Activated CD8-positive, alpha-beta T cell treated with anti-CD3 and anti-CD28 coated beads, Interleukin-2, amount 10 ng/mL, durations not matched to agents 7 days and 5 days (primary cell): ENCODE measurements at places on chromosomes 11 and 22.

DNA sequence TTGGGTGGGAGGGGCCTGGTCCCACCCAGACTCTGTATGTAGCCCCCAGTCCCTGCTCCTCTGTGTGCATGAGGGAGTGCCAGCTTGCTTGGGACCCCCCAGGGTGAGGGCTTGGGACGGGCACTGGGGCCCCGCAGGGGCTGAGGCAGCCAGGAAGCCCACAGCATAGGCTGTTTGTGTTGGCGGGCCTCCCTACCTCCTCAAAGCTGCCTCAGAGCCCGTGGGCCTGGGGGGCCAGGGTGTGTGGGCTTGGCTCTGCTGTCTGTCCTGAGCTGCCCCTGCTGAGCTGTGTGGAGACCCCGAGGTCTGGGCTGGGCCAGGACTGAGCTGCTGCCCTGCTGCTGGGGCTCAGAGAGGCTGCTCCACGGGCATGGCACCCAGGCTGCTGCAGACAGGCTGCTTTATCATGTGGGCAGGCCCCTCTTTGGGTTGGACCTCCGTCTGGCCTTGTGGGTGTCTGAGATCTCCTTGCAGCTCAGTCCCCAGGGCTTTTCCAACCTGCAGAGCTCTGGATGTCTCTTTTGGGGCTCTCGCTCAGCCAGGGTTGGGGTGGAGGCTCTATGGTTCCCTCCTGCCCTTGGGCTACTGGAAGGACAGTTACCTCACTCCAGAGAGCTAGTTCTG is 3.3 kb downstream of the TSPAN4 start:
- DNase-seq, result no peak

- DNase-seq, result no peak
Observed at GRCh38 chr11:23166376-23166775, 306.1 kb upstream of the CCDC179 start.

DNA sequence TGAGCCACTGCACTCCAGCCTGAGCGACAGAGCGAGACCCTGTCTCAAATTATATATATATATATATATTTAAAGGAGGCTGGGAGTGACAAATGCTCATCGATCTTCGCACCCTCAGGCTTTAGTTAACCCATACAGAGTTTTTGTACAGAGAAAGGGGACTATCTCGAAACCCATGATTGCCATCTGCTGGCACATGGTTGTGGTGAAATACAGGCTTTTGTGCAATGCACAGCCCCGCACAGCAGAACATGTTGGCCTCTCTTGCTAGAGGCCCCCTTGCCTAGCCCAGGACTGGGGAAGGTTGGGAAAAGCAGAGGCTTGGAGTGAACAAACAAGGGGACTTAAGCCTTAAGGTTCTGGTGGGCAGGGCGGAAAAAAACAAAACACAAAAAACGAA is 3.6 kb downstream of the MYBPC3 start:
- DNase-seq, result peak; percentile 29

- no peak for DNase-seq
Observed at GRCh38 chr22:30603801-30604200, 3.2 kb upstream of the TCN2 start.

GRCh38 chr11:23124249-23124648 is 264.0 kb upstream of the CCDC179 start:
- DNase-seq, result no peak

DNA sequence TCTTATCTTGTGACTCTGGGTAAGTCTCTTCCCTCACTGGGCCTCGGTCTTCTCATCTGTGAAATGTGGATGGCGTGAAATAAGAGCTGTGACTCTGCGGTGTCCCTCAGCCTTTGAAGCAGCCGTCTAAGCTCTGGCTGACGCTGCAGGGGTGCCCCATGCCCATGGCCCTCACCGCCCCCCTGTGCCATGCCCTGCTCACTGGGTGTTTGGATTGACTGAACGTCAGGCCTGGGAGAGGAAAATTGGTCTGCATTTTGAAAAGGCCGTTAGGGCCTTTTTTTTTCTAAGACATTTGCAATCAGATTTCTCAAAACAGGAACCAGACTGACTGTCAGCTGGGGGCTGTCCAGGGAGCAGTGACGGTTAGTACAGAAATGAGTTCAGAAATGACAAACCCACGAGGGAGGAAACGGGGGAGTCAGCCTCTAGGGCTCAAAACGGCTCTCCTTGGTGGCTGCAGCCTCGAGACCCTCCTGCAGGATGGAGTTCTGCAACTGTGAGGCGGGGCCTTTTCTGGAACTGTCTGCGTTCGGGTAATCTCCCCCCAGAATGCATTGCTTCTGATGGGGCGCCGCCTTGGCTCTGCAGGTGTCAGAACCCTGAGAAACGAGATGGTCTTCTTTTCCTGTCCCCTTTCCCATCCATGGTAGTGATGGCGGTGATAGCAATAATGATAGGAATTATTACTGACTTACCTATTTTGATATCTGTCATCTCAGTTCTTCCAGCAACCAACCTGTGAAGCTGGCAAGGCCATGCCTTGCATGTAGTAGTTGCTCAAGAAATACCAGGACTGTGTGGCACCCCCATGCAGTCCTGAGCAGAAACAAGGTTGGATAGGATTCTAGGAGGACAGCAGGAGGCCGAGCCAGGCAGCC is 2.0 kb downstream of the GRK2 start:
- peak; percentile 85 for DNase-seq

GRCh38 chr11:65595131-65595530 is 469 bp downstream of the KCNK7 start:
- DNase-seq, result no peak

DNA sequence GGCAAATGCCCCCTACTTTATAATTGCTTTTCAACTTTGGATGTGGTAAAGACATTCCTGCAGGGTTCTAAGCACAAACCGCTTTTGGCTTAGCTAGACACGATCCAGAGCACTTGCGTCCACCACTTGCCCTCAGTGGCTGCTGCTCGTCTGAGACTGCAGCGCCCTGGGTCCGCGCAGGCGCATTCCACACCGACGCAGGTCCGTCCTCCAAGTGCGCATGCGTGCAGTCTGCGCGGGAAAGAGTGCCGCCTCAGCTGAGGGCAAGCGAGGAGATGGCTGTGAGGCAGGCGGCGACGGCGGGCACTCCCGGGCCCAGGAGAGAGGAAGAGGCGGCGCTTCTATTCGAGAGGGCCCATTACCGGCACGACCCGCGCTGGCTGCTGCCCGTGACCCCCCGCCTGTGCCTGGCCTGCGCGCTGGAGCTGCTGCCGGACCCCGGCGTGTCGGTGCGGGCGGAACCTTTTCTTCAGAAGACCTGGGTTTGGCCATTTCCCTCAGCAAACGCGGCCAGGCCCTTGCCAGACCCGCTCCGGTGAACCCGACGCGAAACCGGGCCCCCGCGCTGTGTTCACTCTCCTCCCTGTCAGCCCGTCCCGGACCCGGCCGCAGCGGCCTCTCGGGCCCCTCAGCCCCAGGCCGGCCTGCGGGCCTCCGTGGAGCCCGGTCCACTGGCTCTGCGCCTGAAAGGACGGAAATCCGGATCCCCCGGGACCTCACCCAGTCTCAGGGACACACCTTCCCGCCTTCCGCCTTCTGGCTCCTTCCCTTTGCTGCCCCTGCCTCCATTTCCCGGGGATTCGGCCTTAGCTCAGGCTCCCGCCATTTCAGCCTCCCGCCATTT is at the start of gene MEI1:
Gene MEI1 (plus strand): TSS at position 240 of the 844 bp plus-strand sequence. CDS start 36 bp downstream, at position 276.
- DNase-seq, result peak; percentile 90

GRCh38 chr11:46485856-46486443 is 94.4 kb upstream of the CHRM4 start:
- no peak for DNase-seq

DNA sequence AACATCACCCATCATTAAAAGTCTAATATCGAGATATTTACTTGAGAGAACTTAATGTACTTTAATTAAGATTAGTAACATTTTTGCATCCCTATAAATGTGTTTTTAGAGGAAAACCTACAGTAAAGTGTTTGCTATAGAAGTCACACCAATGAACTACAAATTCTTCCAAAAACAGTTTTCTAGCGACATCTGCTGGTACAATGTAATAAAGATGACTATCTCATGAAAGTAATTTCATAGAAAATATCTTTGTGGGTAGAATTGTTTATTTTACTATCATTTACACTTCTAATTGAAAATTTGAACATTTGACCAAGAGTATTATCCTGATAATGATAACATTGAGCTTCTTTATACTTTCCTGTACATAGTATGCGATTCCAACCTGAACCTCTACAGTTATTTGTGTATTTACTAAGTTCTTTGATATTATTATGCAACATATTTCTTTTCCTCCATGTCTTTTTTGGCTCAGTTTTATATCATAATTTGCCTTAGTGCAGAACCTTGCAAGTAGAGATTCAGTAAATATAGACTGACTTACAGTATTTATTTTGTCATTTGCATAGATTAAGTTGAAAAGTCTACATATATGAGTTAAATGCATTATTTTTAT is 252.7 kb downstream of the TMEM135 start:
- no peak for DNase-seq

DNA sequence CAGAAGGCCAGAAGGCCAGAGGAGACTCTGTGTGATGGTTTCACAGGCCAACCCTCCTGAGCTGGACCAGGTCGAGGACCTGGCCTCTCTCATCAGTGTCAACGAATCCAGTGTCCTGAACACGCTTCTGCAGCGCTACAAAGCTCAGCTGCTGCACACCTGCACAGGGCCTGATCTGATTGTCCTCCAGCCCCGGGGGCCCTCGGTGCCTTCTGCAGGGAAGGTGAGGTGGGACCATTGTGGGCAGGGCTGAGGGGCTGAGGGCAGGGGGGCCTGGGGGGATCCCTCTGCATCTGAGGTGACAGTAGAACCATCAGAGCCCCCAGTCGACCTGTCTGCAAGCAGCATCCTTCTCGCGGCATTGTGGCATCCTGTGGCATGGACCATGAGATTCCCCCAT is 30.3 kb downstream of the MYO18B start:
- DNase-seq, result no peak

DNA sequence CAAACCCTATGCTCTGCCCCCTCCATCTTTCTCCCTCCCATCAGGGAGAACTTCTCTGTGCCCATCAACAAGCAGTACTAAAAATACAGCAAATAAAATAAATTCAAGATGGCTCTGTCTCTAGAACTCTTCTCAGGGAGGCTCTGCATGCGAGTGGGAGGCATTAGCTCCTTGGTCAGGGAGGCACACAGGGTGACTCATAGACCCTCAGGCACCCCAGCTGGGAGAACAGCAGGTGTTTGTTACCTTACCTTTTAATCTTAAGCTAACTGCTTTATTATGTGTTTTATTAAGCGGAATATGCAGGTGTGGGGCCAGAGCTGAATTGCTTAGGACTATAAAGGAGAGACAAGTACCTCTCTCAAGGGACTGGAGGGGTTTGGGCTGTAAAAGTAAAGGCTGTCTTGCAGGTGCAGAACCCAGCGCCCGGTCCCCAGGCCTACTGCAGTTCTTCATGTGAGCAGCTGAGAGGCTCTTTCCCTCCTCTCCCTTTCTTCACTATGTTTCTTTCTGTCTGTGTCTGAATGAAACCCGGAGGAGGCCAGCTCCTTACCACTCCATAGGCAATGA is 20.8 kb downstream of the CSNK2A3 start:
- DNase-seq, result no peak

DNA sequence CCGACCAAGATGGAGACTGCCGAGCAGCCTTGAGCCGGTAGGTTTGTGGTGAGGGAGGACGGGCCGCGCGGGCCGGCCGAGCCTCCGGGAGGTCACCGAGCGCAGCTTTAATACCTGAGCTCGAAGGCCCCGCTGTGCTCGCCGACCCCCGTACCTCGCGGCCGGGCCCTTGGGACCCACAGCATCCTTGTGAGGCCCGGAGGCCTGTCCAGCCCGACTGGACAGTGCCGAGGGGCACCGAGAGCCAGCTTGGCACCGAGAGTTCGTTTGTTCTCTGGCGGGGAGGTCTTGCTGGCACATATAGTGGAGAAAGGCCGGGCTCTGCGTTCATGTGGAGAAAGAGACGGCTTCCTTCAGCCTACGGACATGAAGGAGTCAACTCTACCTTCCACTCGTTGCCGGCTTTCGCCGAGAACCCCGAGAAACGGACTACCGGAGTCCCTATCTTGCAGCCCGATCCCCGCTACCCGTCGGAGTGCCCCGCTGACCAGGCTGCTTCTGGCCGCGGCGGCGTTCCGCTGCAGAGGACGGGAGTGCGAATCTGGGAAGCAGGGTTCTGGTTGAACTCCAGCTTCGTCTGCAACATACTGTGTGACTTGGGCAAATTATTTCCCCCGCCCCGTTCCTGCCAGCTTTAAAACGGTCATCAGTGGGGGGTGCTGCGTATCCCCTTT is 349 bp downstream of the TSSC4 start:
- DNase-seq, result no peak

DNA sequence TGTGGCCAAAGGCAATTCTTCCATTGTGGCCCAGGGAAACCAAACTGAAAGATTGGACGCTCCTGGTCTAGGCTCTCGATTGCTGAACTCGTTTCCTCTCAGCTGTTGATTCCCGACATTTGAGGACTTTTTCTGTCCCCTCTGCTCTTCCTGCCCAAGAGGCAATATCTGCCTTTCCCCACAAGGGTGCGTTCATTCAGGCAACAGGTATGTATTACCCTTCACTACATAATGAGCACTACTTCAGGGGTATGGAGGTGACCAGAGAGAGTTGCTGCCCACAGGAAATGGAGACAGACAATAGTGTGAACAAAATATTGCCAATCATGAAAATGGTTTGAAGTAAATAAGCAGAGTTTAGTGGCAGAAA is 8.2 kb downstream of the PTH start:
- no peak for DNase-seq

DNA sequence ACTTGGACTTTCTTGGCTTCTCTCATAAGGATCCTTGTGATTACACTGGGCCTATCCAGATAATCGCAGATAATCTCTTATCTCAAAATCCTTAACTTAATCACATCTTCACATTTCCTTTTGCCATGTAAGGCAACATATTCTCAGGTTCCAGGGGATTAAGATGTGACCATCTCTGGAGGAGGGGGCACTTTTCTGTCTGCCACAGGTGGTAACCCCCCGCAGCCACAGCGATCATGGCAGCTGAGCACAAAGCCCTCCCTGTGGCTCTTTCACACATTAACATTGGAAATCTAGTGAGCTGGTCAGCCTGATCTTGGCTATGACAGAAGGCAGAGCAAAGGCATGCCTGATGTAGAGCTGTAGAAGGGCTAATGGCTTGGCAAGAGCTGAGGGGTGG is 69.1 kb upstream of the CD82 start:
- no peak for DNase-seq

- DNase-seq, result no peak
Observed at GRCh38 chr11:30046578-30046945, 29.7 kb upstream of the KCNA4 start.
